Spinal cord (tissue), 10 donors: ENCODE measurements at places on chromosomes 1 and 21. TPM values are rescaled to one million over a fixed set of nuclear protein-coding genes. Genes with fewer than 3 reads are reported as not detected.

PLA2G5 gene
- total RNA-seq: 1.9 TPM

SLAMF9 gene
- not detected for total RNA-seq

OR2L8 gene
- 1.2 TPM for total RNA-seq

GRCh38 chr21:34199121-34199910 lies 125.9 kb downstream of the MRPS6 start:
- H3K27me3 ChIP-seq: no peaks in the 10 kb centered on the region
- no peak overlapping the region for H3K27ac ChIP-seq
- H3K4me3 ChIP-seq: no peak overlapping the region
- DNase-seq: no peak
- no peaks in the 10 kb centered on the region for H3K36me3 ChIP-seq
- H3K4me1 ChIP-seq: peaks cover 32% of the 10 kb centered on the region

- H3K4me3 ChIP-seq: no peak overlapping the region
- peaks cover 64% of the 10 kb centered on the region for H3K4me1 ChIP-seq
- no peaks in the 10 kb centered on the region for H3K36me3 ChIP-seq
- no peak for DNase-seq
- H3K27ac ChIP-seq: peak overlapping the region; percentile 36
- H3K27me3 ChIP-seq: no peaks in the 10 kb centered on the region
These were observed 16.3 kb downstream of the SOX13 start for GRCh38 chr1:204089044-204089751.
